Stimulated activated CD4-positive, alpha-beta T cell treated with anti-CD3 and anti-CD28 coated beads, Interleukin-2, amount 100 ng/mL, for 4 hours (primary cell): ENCODE measurements at places on chromosomes 1 and 21.

DNA sequence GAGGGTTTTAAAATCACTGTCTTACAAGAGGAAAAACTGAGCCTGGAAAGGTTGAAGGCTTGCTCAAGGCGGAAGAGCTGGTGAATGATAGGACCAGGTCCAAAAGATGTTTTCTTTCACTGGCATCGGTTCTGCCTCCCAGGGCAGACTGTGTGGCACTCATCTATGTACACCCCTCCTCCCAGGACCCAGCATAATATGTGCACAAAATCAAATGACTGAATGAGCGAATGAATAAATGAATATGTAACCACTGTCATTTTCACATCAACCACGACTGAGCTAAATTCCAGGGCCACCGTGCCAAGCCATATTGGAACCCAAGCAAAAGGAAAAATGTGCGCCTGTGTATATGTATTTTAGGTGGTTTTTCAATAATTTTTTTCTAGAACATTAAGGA lies 99.3 kb upstream of the ZBTB40 start:
- no peak for DNase-seq

DNA sequence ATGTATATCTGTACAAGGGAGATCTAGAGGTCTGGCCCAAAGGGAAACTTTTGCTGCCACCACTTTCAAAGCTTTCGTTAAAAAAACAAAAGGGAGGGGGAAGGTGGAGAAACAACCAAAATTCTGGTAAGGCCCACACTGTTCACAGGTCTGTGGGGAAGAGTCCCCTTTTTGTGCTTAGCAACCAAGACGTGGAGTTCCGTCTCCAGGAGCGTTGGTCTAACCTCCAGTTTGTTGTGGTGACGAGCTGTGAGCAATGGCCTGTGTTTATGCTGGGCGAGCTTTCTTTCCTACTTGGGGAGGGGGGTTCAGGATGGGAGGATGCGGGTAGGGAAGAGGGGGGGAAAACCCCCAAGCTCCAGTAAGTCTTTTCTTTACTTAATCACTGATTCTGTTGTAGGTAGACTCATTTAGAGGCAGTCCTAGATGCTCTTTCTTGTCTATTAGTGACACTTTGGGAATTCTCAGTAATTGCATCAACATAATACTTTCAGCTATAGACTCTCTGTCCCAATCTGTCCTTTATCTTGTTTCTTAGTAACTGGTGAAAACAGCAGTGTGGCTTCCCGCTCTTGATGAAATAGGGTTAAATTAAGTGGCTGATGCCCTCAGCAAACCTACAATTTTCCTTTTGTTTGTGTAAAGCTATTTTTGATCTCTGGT lies 1.5 kb downstream of the HIPK1 start:
- DNase-seq = peak; percentile 36

DNA sequence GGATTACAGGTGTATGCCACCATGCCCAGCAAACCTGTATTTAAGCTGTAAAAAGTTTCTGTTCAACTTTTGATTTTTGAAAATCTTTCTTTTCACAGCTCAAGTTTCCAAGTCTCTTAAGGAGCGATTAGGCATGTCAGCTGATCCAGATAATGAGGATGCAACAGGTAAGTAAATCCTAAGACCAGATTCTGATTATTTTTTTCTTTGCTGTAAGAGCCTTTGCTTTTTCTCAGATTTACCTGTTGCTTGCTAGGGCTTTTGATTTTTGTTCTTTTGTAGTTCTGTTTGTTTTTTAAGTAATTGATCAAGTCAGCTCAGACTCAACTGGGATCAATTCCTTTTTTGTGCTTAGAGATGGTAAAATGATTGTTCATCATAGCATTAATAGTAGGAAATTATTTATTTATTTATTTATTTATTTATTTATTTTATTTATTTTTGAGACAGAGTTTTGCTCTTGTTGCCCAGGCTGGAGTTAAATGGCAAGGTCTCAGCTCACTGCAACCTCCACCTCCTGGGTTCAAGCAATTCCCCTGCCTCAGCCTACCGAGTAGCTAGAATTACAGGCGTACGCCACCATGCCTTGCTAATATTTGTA lies 21.1 kb upstream of the SNRPE start:
- no peak for DNase-seq

DNA sequence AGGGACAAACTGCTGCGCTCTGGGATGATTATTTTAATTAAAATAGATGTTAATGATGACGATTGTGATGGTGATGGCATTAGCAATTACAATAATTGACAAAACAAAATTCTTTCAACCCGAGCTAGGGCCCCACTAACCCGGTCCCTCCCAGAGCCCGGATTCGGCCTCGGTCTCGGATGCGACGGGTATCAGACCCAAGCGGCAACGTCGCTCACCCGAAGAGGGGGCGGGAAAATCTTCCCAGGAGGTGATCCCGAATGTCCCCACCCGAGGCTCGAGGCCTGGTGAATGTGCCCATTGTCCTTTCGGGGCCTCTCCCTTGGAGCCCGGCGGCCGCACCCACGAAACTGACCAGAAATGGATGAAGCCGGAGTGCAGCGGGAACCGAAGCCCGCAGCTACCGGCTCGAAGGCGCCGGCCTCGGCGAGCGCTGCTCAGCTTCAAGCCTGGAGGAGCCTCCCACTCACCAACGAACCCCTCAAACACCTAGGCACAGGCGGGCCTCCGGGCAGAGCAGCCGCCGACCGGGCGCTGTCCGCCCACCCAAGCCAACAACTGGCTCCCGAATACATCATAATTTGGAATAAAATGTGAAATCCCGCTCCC lies 1.2 kb downstream of the TAL1 start:
- DNase-seq = no peak

- no peak for DNase-seq
These were observed 46.2 kb downstream of the COLGALT2 start for GRCh38 chr1:183991348-183991747.

DNA sequence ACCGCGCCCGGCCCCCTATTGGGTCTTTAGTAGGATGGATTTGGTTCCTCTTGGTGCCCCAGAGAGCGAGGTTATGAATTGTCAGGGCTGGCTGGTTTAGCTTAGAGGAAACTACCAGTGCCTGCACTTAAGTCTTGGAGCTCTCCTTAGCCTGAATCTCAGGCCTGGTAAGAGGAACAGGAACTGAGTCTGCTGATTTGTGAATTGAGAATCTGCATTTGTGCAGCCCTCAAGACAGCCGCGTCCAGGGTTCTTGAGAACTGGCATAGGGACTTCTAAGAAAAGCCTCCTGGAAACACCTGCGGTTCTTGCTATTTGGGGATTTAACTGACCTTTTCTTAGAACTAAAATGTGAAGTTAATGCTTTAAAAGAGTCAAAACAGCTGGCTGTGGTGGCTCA lies 1.7 kb downstream of the NECAP2 start:
- no peak for DNase-seq

GRCh38 chr1:172837816-172838679 lies 179.1 kb downstream of the FASLG start:
- DNase-seq = peak; percentile 26
